Activated T-helper 2 cell treated with anti-CD3 and anti-CD28 coated beads, Interferon-gamma antibody, Interleukin-2, Interleukin-4, amounts not matched to agents 10 μg/mL and 5 μg/mL and 100 μg/mL, durations not matched to agents 14 hours and 24 hours and 36 hours (primary cell): ENCODE measurements at places on chromosomes 1 and 21.

GRCh38 chr1:8047112-8047511 lies 21.0 kb upstream of the ERRFI1 start:
- no peak overlapping the region for H3K4me3 ChIP-seq
- H3K27ac ChIP-seq, result no peak overlapping the region
- no peak for DNase-seq
- no peaks in the 10 kb centered on the region for H3K27me3 ChIP-seq
- H3K4me1 ChIP-seq, result peaks cover 18% of the 10 kb centered on the region

DNA sequence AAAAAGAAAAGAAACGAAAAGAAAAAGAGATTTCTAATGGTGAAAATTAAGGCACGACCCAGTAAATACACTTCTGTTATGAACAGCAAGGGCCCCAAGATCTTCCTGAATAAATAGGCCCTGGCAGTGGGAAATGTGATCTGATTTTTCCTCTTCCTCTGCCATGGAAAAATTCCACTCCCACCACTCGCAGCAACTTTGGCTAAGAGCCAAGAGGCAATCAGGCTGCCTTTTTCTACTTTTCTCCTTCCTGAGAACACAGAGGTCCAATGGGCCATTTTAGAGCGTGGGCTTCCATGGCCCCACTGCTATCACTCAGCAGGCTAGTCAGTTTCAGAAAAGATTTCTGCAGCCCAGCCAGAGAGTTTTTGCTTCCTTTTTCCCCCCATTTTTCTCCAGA lies 33.7 kb upstream of the AK4 start:
- H3K27me3 ChIP-seq, result peaks cover 8% of the 10 kb centered on the region
- H3K4me3 ChIP-seq, result no peak overlapping the region
- no peak overlapping the region for H3K27ac ChIP-seq
- no peaks in the 10 kb centered on the region for H3K36me3 ChIP-seq
- no peak for DNase-seq

DNA sequence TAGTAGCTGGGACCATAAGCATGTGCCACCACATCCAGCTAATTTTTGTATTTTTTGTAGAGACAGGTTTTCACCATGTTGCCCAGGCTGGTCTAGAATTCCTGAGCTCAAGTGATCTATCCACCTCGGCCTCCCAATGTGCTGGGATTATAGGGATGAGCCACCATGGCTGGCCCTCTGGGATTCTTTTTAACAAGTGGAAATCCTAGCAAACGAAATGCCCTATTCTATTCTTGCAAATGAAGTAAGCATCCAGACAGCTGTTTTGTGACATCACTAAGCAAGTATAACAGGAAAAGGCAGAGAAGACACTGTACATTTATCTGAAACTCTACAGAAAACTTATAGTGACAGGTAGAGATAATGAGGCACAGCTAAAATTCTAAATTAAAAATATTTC lies 86.4 kb downstream of the DDAH1 start:
- no peak overlapping the region for H3K4me3 ChIP-seq
- no peak overlapping the region for H3K27ac ChIP-seq
- no peak for DNase-seq
- no peaks in the 10 kb centered on the region for H3K36me3 ChIP-seq

DNA sequence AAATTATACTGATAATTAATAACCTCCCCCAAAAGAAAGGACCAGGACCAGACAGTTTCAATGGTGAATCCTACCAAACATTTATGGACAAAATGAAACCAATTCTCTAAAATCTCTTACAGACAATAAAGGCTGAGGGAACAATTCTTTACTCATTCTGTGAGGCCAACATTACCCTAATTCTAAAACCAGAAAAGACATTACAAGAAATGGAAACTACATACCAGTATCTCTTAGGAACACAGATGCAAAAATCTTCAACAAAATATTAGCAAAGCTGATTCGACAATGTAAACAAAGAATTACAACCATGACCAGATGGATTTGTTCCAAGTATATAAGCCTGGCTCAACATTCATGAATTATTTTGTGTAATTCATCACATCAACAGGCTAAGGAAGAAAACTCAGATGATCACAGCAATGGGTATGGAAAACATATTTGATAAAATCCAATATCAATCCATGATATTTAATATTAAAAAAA lies 8.6 kb downstream of the TMED5 start:
- no peak for DNase-seq
- H3K4me1 ChIP-seq, result peaks cover 47% of the 10 kb centered on the region
- H3K27ac ChIP-seq, result peak overlapping the region; percentile 85
- H3K4me3 ChIP-seq, result peak overlapping the region; percentile 79
- peaks cover 81% of the 10 kb centered on the region for H3K36me3 ChIP-seq

- H3K36me3 ChIP-seq, result no peaks in the 10 kb centered on the region
- no peak overlapping the region for H3K4me3 ChIP-seq
- no peak overlapping the region for H3K27ac ChIP-seq
- DNase-seq, result no peak
Observed at GRCh38 chr1:37448691-37449417, 25.5 kb upstream of the ZC3H12A start.

DNA sequence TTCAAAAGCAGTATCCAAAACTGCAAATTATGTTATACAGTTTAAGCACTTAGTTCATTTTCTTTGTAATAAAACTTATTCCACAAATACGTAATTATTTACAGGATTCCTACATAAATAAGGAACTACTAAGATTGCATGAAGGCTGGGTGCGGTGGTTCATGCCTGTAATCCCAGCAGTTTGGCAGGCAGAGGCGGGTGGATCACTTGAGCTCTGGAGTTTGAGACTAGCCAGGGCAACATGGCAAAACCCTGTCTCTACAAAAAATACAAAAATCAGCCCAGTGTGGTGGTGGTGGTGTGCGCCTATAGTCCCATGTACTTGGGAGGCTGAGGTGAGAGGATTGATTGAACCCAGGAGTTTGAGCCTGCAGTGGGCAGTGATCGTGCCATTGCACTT lies 69.3 kb downstream of the POU2F1 start:
- H3K36me3 ChIP-seq, result no peaks in the 10 kb centered on the region
- H3K27ac ChIP-seq, result no peak overlapping the region
- DNase-seq, result no peak
- no peak overlapping the region for H3K4me3 ChIP-seq
- H3K4me1 ChIP-seq, result peaks cover 11% of the 10 kb centered on the region

DNA sequence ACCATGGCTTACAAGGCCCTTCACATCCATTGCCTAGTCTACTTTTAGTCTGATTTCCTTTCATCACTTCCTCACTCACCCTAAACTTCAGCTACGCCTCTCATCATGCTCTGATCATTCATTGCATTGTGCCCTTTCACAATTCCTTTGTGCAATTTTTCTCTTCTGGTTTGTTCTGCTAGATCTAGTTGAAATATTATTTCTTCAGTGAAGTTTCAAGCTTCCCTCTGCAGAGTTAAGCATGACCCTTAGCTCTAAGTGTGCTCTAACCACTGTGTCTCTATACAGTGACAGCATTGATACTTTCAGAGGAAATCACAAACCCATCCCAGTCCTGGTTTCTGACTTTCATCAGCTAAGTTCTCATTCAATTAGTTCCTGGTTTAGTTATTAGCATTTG lies 166.1 kb downstream of the PLA2G4A start:
- DNase-seq, result no peak
- H3K27me3 ChIP-seq, result peaks cover under 1% of the 10 kb centered on the region
- no peaks in the 10 kb centered on the region for H3K36me3 ChIP-seq
- H3K27ac ChIP-seq, result no peak overlapping the region

DNA sequence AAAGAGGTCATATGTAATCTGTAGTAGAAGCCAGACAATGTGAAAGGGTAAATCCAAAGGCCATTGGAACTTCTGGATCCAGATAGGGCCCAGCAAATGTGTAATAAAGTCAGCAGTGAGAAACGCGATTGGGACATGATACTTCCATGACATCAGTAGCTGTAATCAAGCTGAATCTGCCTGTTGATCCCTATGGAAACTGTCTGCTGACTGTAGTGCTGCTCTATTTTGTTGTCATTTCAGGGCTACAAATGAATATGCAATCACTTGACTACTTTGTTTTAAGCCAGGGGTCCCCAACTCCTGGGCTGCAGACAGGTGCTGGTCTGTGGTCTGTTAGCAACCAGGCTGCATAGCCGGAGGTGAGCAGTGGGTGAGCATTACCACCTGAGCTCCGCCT lies 46.0 kb upstream of the RHOU start:
- H3K4me3 ChIP-seq, result no peak overlapping the region
- H3K36me3 ChIP-seq, result no peaks in the 10 kb centered on the region
- no peak for DNase-seq
- peaks cover 27% of the 10 kb centered on the region for H3K27me3 ChIP-seq
- H3K27ac ChIP-seq, result no peak overlapping the region

- peak overlapping the region; percentile 91 for H3K27ac ChIP-seq
- H3K4me1 ChIP-seq, result peaks cover 21% of the 10 kb centered on the region
- H3K36me3 ChIP-seq, result peaks cover 40% of the 10 kb centered on the region
- no peaks in the 10 kb centered on the region for H3K27me3 ChIP-seq
Observed at GRCh38 chr1:153849487-153850185, 73.1 kb downstream of the GATAD2B start.

GRCh38 chr1:55938861-55939260 lies 640.5 kb downstream of the PLPP3 start:
- H3K27ac ChIP-seq, result no peak overlapping the region
- DNase-seq, result no peak
- H3K4me1 ChIP-seq, result no peaks in the 10 kb centered on the region
- H3K27me3 ChIP-seq, result no peaks in the 10 kb centered on the region

DNA sequence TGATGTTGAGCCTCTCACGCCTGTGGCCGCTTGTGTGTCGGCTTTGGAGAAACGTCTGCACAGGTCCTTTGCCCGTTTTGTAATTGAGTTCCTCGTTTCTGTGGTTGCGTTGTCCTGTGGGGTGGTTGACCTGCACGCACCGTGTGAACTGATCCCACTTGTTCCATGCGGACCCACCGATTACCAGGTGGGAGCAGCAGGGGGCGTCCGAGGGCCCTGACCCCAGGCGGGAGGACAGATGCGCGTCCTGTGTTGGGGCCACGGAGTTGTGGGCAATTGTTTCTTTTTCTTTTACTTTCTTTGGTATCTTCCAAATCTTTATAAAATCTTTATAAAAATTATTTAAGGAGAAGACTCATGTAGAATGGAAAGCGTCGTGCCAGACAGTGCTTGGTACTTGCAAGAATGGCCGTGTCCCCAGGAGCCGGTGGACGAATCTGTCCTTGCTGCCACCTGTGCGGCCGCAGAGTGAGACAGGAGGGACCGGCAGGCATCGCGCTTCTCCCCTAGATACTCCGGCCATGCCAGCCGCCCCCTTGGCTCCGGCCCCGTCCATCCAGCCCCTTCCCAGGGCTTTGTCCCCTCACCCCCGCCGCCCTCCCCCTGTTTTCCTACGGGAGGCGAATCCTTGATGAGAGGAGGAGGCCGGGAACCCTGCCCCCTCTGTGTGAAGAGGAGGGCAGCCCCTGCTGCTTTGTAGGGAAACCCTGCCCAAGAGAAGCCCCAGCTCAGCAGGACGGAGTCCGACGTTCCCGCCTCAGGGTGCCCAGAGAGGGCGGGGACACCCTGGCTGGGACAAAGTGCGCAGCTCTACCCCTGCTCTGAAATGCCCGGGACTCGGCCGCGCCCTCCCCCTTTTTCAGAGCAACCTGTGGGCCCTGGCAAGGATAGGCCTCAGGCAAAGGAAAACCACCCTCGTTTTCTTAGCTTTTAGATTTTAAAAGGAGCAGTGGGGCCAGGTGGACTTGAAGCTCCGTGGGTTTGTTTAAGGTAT lies 41.7 kb downstream of the PRKCZ start:
- no peaks in the 10 kb centered on the region for H3K4me1 ChIP-seq
- H3K36me3 ChIP-seq, result no peaks in the 10 kb centered on the region
- no peak overlapping the region for H3K4me3 ChIP-seq
- DNase-seq, result no peak

- H3K4me1 ChIP-seq, result peaks cover 18% of the 10 kb centered on the region
- peaks cover 5% of the 10 kb centered on the region for H3K36me3 ChIP-seq
- no peak for DNase-seq
- peaks cover 8% of the 10 kb centered on the region for H3K27me3 ChIP-seq
- H3K4me3 ChIP-seq, result no peak overlapping the region
- H3K27ac ChIP-seq, result peak overlapping the region; percentile 7
Observed at GRCh38 chr1:70909262-70909822, 138.3 kb downstream of the PTGER3 start.

DNA sequence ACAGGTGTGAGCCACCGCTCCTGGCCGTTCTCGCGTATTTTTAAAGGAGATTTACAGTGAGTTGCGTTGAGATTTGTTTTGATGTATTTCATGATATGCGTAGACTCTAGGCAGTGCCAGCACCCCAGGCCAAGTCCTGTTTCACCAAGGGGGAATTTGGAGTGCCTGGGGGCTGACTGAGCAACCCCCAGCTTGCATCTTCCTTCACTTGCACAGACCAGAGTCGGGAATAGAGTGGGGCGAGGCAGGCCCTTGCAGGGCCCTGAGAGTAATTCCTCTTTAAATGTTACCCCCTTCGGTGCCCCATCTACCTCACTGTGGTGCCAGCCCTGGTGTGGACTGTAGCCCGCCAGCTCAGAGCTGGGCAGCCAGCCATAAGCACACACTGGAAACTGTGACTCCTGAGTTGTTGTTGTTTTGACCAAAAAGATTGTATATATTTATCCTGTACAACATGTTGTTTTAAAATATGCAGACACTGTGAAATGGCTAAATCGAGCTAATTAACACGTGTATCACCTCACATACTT lies 269.5 kb downstream of the NPHP4 start:
- H3K4me3 ChIP-seq, result no peak overlapping the region
- no peak overlapping the region for H3K27ac ChIP-seq
- H3K27me3 ChIP-seq, result no peaks in the 10 kb centered on the region
- no peak for DNase-seq
- H3K36me3 ChIP-seq, result no peaks in the 10 kb centered on the region

- DNase-seq, result no peak
- no peaks in the 10 kb centered on the region for H3K27me3 ChIP-seq
- no peak overlapping the region for H3K4me3 ChIP-seq
- no peak overlapping the region for H3K27ac ChIP-seq
Observed at GRCh38 chr21:41665766-41666595, 100.9 kb downstream of the RIPK4 start.

GRCh38 chr21:29074783-29075182 lies 1.3 kb upstream of the CCT8 start:
- no peak for DNase-seq
- no peaks in the 10 kb centered on the region for H3K27me3 ChIP-seq
- H3K36me3 ChIP-seq, result peaks cover 36% of the 10 kb centered on the region
- peak overlapping the region; percentile 58 for H3K4me3 ChIP-seq
- H3K27ac ChIP-seq, result peak overlapping the region; percentile 69

DNA sequence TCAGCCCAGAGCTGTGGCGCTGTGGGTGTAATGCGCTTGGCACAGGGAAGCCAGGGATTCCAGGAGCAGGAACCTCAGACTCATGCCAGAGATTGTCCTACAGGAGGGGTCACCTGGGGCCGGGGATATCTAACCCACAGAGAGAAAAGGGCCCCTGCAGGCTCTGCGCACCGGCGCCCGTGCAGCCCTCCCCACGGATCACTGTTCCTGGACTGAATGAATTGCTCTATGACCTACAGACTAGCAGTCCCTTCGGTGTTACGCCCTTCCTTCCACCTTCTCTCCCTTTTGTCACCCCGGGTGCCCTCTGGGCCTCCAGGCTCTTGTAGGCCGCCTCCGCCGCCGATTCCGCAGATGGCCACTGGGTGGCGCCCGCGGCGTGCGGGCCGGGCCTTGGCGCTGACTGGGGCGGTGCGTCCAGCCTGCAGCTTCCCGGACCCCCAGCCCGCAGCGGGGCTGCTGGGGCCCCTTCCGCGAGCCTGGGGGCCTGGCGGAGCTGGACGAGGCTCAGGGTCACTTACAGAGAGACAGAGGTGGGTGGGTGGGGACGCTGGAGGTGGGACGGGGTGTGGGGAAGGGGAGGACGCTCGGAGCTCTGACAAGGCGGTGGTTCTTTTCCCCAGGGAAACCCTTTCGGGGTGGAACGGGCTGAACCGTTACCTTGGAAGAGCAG lies 101.3 kb downstream of the IER5 start:
- H3K4me1 ChIP-seq, result peaks cover 1% of the 10 kb centered on the region
- no peak overlapping the region for H3K4me3 ChIP-seq
- DNase-seq, result peak; percentile 64
- H3K36me3 ChIP-seq, result no peaks in the 10 kb centered on the region
- H3K27ac ChIP-seq, result no peak overlapping the region
- H3K27me3 ChIP-seq, result peaks cover 27% of the 10 kb centered on the region
